Mucosa of gallbladder (tissue), 1 donor: ENCODE measurements at places on chromosomes 5 and 9. TPM values are rescaled to one million over a fixed set of nuclear protein-coding genes. Genes with fewer than 3 reads are reported as not detected.
A peak's percentile ranks its signal among the peaks of the same experiment; 100 is the strongest.

Gene HTR1A
- not detected for total RNA-seq

Gene TAF11L10
- not detected for total RNA-seq

Gene SLC6A19
- total RNA-seq, result 179 TPM

Gene ZFR
- 58.2 TPM for total RNA-seq

Gene KLF9
- total RNA-seq, result 40.9 TPM

Gene ANKRD34B
- not detected for total RNA-seq

Gene WDR38
- total RNA-seq, result not detected

Gene LIFR
- total RNA-seq, result 58.0 TPM

Gene SELENOP
- 510 TPM for total RNA-seq

Gene RETREG1
- 63.7 TPM for total RNA-seq

Gene IGFBPL1
- total RNA-seq, result 6.3 TPM

Gene SLC36A3
- total RNA-seq, result not detected

Gene CCDC183
- total RNA-seq, result 2.3 TPM

Gene TMEM174
- not detected for total RNA-seq

Gene PCDHA1
- total RNA-seq, result 0.06 TPM

Gene ANKRD31
- total RNA-seq, result 0.17 TPM

Gene ANKDD1B
- total RNA-seq, result 0.43 TPM

Gene OR13F1
- total RNA-seq, result not detected

- DNase-seq, result no peak
These were observed 73.8 kb upstream of the PCA3 start for GRCh38 chr9:76690246-76690972.

DNA sequence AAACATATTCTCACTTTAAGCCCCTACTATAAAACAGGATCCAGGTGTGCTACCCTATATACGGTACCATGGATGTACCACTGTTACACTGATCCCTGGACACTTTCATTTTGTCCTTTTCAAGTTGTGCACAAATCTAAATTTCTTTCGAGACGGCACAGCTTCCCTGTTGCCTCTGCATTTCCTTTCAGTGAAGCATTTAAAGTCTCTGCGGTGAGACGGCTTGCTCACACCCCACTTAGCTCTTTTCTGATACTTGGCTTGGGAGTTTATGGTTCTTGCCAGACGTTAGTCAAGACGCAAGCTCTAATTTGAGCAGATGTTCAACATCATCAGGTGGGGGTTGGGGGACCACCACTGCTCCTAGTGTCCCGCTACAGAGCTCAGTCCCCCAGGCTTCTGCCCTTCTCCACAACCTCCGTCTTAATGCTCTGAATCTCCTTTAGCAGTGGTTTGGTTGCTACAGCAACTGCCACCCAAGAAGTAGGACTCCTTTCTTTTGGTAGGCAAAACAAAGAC, 15.8 kb downstream of the F2RL2 start:
- no peak for DNase-seq

- no peak for DNase-seq
These were observed 5.7 kb upstream of the PRXL2C start for GRCh38 chr9:96660692-96661248.

GRCh38 chr5:64665243-64665642, 25.1 kb upstream of the SHISAL2B start:
- DNase-seq, result no peak

DNA sequence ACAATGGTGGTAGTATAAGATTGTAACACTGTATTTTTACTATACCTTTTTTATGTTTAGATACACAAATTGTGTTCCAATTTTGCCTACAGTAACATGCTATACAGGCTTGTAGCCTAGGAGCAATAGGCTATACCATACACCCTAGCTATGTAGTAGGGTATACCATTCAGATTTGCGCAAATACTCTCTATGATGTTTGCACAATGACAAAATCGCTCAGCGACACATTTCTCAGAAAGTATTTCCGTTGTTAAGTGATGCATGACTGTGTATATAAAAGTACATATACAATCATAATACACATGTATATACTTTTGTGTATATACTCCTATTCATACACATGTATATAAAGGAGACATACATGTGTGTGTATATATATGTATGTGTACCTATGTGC, 34.8 kb downstream of the ENC1 start:
- DNase-seq, result no peak

DNA sequence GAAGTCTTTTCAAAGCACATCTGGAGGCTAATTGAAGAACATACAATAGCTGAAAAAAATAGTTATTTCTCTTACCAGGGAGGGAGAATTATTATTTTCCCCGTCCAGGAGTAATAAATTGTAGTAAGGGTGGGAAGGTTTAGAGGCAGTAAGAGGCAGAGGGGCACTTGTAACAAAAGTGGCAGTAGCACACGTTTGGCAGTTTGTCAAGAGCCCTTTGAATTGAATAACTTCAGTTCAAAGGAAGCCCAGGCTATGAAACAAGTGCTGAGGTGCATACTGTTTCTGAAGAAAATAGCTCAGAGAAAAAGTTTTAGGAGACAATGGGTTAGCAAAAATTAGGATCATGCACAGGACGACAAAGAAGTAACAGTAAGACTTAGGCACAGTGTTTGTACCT, 451.3 kb downstream of the LRRC70 start:
- DNase-seq, result no peak

DNA sequence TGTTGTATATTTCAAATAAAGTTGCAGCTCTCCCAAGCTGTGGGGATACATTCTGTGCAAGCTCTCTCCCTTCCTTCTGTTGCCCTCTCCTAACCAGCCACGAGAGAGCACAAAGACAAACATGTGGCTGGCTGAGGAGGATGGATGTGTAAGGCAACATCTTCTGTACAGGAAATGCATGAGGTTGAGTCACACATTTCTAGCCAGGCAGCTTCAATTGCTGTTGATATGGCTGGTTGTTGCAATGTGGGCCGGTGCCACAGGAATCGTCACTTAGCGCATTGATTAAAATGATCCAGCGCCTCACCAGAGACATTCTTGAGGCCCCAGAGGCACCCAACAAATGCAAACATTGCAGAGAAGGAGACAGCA, 207.1 kb downstream of the ICE1 start:
- no peak for DNase-seq

GRCh38 chr9:119004618-119004990, 364.6 kb downstream of the BRINP1 start:
- DNase-seq, result peak; percentile 81

DNA sequence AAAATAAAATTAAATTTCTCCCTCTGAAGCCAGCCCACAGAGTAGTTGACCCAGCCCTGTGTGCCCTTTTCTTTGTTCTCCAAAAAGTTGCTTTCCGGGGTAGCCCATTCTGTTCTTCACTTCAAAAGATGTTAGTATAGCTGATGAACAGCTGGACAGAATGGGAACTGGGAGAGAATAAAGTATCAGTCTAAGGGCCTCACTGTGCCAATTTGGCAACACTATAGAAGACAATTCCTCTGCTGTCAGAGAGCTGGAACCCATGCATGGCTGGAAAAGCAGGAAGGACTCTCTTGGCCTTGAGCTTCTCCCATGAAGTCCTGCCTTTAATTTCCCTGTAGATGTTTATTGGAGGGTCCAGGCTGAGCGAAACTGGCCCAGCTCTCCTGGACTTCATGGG, 11.0 kb upstream of the TNFSF8 start:
- DNase-seq, result no peak

- DNase-seq, result no peak
These were observed 350.8 kb downstream of the DMRT2 start for GRCh38 chr9:1400983-1401382.

DNA sequence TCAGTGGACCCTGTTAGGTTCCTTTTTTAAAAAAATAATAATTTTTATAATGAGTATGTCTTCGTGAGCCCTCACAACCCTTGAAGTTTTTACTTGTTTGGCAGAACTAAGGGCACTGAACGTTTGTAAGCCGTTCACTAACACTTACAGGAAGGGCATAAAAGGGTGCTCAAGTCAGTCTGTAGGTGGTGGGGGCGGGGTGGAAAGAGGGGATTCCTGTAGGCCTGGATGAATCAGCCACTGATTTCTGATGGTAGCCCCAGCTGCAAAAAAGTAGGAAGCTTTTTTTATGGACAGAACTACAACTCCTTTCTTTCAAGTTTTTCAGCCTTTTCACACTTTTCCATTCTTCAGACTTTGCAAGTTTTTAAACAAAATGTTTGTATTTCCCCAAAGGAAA, 35.8 kb downstream of the PIK3R1 start:
- DNase-seq, result no peak

- DNase-seq, result no peak
These were observed 58.7 kb downstream of the TMOD1 start for GRCh38 chr9:97560154-97560553.

DNA sequence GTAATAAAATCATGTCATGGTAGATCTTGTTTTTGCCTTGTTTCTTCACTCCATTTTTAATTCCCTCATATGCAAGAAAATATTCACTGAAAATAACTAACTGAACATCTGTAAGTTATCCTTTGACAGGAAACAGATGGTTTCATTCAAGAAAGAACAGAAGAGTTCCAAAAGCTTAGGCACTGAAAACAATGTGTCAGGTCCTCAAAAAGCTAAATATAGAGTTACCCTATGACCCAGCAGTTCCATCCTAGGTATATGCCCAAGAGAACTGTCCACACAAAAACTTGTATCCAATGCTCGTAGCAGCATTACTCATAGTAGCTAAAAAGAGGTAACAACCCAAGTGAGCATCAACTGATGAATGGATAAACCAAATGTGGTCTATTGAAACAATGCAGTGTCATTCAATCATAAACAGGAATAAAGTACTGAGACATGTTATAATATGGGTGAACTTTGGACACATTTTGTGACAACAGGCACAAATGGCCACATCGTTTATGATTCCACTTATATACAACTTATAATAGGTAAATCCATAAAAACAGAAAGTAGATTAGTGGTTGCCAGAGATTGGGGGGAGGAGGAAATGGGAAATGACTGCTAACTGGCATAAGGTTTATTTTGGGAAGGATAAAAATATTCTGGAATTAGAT, 231.0 kb downstream of the FRMD3 start:
- DNase-seq, result no peak

DNA sequence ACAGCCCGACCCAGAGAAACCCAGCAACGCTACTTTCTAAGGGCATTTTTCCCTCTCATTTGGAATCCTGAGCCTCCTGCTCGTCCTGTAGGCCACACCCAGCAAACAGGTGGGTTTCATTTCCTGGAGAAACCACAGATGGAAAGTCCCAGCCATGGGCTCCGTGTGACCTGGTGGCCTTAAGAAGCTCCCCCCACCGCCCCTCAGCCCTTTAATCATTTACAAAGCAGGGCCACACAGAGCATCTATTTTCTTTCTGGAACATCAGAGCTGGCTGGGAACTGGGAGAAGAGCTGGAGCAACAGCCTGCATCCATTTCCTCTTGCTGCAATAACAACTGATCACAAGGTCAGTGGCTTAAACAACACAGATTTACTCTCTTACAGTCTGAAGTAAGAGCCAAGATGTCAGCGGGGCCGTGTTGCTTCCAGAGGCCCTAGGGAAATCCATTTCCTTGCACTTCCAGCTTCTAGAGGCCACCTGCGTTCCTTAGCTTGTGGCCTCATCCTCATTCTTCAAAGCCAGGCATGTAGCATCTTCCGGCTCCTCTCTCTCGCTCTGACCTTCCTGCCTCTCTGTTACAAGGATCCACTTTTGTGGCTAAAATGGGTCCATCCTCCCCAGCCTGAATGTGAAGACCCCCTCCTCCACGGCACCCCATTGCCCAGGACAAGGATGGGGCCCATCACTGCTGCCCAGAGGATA, 40.5 kb downstream of the C9orf50 start:
- no peak for DNase-seq

GRCh38 chr5:67957374-67957773, 258.2 kb upstream of the PIK3R1 start:
- DNase-seq, result no peak

DNA sequence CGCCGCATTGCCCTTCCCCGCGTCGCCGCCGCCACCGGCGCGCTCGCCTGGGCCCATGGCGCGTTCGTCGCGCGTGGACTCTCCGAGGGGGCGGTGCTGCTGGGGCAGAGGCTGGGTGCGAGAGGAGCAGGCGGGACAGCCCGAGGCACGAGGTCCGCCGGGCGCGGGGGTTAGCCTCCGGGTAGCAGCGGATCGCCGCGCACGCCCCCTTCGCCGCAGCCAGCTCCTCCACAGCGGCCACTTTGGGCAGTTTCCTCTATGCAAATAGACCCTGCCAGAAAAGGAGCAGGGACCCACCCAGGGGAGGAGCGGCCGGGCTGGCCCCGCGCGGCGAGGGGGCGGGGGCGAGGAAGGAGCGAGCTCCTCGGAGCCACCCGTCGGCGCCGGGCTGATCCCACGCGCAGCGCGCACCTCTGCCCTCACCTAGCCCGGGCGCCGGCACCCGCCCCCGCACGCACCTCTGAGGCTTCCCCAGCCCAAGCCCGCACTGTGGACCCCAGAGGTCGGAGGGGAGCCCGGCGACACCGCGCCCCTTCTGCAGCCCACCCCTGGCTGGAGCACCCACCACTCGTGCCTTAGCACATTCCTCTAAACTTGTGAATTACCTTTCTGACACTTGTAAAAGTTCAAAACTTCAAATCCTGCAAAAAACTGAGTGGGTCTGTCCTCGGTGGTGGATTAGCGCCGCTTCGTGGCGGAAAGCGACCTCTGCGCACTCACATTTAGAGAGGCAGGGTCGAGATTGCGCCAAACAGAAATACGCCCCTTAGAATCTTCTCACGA, at the start of gene COL23A1:
TSS of gene COL23A1 (minus strand) at position 253 of the 783 bp plus-strand sequence.
- DNase-seq, result peak; percentile 35

- no peak for DNase-seq
These were observed 32.3 kb downstream of the RUSC2 start for GRCh38 chr9:35522187-35522586.

- DNase-seq, result peak; percentile 11
These were observed 22.1 kb upstream of the LPCAT1 start for GRCh38 chr5:1545805-1546355.
